ENCODE measurements at places on chromosomes 4 and X.

DNA sequence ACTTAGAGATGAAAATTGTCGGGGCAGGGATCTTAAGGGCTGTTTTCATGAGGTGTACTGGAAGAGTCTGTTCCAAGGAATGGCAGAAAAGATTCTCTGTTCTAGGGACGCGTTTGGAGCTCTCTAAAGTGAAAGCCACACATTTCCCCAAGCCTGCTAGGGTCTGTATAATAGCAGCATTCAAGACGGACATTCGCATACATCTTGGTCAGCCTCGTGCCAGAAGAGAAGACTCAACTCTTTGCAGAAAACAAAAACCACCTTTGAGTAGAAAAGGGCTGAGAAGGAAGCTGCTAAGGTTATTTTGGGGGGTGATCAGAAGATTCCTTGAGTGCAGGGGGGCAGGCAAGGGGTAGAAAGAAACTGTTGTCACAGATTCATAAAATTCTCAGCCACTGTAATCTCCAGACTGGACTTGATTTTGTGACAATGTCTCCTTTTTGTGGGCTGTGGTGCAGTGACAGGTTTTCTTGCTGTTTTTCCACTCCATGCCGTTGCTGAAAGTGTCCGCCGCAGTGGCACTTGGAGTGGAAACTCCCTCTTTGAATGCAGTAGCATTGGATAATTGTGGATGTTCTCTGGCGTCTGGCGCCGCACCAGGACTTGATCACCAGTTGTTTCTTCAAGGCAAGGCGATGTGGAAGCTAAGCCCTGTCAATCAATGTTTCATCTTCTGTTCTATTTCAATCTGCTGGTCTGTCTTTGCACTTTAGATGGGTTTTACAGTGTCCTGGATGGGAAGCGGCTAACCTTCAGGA is 2.9 kb downstream of the GYG2 start:
- DNase-seq: no peak

DNA sequence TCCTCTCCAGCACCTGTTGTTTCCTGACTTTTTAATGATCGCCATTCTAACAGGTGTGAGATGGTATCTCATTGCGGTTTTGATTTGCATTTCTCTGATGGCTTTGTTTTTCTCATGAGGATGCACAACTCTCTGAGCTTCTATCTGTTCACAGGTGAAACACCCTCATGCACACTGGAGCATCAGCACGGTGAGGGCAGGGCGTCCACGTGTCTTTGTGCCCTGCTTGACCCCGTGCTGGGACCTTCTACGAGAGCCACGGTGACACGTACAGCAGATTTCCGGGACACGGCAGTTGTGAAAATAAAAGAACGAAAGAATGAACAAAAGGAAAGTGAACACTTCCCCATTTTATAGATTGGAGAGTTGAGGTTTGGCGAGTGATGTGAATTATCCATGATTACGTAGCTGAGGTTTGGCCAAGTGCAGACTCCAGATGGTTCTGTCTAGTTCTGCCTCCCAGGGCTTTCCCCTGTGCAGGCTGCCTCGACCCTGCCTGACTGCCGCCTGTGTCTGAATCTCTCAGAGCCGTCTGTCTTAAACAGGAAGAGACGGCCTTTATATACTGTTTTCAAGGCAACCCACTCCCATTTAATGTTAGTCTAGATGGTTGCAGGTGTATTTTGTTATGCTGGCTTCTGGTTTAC is 67.8 kb upstream of the SORBS2 start:
- DNase-seq: no peak

DNA sequence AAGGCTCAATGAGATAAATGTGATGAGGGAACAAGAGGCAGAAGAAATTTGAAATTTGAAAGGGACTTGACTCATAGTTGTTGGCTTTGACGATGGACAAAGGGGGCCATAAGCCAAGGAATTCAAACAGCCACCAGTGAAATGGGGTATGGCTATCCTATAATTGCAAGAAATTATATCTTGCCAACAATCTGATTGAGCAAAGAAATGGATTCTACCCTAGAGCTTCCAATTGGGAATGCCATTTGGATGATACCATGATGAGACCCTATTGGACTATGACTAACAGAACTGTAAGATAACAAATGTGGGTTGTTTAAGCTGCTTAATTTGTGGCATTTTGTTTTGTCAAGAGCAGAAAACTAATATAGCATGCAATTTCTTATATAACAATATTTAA is 270.1 kb upstream of the ARSJ start:
- DNase-seq: no peak

DNA sequence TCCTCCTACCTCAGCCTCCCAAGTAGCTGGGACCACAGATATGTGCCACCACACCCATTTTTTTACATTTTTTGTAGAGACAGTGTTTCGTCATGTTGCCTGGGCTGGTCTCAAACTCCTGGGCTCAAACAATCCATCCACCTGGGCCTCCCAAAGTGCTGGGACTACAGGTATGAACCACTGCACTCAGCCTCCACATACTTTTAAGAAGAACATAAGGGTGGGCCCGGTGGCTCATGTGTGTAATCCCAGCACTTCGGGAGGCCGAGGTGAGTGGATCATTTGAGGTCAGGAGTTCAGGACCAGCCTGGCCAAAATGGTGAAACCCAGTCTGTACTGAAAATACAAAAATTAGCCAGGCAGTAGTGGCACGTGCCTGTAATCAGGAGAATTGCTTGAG is 51.5 kb upstream of the MXD4 start:
- DNase-seq: no peak

- DNase-seq: no peak
Measured at GRCh38 chr4:119984996-119985395, 81.7 kb downstream of the MAD2L1 start.

GRCh38 chr4:132334081-132334480 is 815.0 kb upstream of the PCDH10 start:
- no peak for DNase-seq

- DNase-seq: no peak
Measured at GRCh38 chrX:101210630-101211029, 9.0 kb upstream of the DRP2 start.

DNA sequence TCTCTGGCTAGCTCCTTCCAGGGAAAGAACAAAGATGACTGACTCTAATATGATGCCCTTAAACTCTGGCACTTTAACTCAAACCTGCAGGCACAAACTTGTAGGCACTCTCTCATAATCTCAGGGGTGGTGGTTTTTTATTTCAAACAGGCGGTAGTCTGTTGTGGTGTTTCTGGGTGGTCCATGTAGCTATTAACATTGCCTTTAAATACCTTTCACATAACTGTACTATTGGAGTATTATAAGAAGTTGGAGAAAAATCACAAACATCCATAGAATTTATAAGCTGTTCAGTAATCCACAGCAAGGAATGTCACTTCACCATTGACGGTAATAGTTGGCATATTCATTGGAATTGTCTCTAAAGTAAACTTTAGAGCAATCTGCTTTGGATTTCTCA is 204.2 kb upstream of the PDE5A start:
- no peak for DNase-seq

All from pancreas (tissue), 10 donors.